ENCODE measurements at places on chromosomes 12 and 14.

GRCh38 chr12:123019841-123020138 is 39.3 kb downstream of the ARL6IP4 start:
- DNase-seq, result no peak

GRCh38 chr12:109178532-109178931 is 62.1 kb downstream of the ACACB start:
- DNase-seq, result no peak

GRCh38 chr12:64814432-64814831 is 10.0 kb upstream of the TBC1D30 start:
- no peak for DNase-seq

GRCh38 chr12:89663577-89664357 is 44.9 kb downstream of the ATP2B1 start:
- peak; percentile 11 for DNase-seq

Data from stimulated activated CD4-positive, alpha-beta T cell treated with anti-CD3 and anti-CD28 coated beads, Interleukin-1b, Interleukin-23, amount 100 ng/mL, for 4 hours (primary cell).